NCI-H446 (cell line): ENCODE measurements at places on chromosomes 5 and 9.

DNA sequence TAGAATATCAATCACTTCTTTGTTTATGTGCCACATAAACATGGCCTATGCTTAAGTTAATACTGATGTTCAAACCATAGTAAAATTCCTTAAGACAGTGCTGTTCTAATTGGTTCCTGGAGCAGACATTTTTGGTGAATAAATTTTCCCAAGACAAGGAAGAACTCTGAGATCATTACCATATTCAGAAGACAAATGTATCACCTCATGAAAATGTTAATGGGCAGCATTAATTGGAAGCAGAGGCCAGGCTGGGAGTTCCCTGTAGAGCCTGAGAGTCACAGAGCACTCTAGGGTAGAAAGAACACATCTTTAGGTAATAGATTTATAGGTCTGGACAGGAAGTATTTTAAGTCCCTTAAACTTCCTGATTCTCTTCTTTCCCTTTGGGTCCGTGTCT lies 240.2 kb downstream of the MAN2A1 start:
- no peak for DNase-seq

- no peak for DNase-seq
Measured at GRCh38 chr5:105158526-105158925, 1595.9 kb upstream of the NUDT12 start.

DNA sequence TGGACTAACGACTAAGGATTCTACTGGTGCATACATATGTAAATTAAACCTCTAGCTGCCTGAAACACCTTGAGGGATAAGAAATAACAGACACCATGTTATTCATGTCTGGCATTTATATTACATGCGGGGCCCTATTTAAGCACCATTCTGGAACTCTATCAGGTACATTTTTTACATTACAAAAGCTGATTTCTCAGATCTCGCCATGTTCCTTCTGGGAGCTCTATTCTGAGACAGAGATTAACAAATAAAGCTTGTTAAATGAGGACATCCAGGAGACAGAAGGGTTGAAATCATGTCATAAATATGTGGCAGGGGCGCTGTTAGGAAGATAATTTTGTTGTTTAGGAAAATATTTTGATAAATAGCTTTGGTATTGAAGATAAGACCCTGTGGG lies 93.4 kb upstream of the SLIT3 start:
- no peak for DNase-seq

GRCh38 chr5:101675510-101676219 lies 620.4 kb downstream of the SLCO4C1 start:
- DNase-seq, result peak; percentile 10

GRCh38 chr9:91732187-91733005 lies 217.6 kb downstream of the ROR2 start:
- DNase-seq, result no peak

DNA sequence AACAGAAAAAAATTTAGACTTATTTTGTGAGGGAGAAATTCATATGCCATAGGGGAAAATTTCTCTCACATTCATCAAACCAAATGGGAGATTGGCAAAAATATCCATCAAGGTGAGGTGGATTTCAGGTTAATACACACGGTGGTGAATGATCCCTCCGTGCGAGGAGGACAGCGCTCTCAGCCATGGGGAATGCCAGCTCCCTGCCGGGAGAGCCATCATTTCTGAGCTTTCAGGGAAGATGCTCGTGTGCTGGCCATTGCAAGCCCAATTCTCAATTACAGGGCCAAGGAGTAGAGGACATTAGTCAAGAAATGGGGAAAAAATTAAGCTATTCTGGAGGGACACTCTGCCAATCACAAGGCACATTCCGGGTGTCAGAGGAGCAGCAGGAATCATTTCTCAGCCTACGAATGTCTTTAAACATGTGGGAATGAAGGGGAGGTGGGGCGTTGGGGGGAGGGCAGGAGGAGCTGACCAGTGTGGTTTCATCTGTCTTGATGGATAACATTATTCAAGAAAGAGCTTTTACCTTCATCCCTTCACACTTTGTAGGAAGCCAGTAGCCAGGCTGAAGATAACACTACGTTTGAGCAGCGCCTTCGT lies 165.5 kb downstream of the DAB2IP start:
- no peak for DNase-seq

- no peak for DNase-seq
Measured at GRCh38 chr9:134322781-134323241, 3.4 kb upstream of the RXRA start.

GRCh38 chr5:76458486-76458830 lies 55.4 kb downstream of the IQGAP2 start:
- no peak for DNase-seq

- no peak for DNase-seq
Measured at GRCh38 chr5:139854953-139855352, 59.3 kb downstream of the PSD2 start.

- no peak for DNase-seq
Measured at GRCh38 chr9:126521089-126521488, 92.6 kb upstream of the LMX1B start.

DNA sequence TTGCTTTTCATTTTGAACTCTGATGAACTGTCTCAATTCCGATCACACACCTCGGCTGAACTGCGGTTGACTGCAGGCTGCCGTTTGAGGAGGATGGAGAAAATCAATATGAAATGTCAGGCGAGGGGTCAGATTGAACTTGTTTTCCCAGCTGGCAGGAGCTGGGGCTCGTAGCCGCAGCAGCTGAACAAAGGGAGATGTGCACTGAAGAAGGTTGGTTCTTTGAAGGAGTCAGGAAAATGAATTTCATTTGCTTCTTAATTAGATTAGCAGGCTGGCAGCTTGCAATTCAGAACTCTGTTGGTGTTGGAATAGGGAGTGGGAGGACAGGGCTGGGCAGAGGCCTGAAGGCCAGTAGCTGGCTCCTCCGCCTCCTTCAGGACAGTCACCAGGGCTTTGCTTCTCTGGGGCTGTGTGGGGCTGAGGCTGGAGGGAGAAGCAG lies 117.4 kb upstream of the GPR151 start:
- no peak for DNase-seq

GRCh38 chr9:122197426-122197825 lies 31.3 kb downstream of the LHX6 start:
- DNase-seq, result no peak
